ENCODE measurements at places on chromosomes 1 and 21.

DNA sequence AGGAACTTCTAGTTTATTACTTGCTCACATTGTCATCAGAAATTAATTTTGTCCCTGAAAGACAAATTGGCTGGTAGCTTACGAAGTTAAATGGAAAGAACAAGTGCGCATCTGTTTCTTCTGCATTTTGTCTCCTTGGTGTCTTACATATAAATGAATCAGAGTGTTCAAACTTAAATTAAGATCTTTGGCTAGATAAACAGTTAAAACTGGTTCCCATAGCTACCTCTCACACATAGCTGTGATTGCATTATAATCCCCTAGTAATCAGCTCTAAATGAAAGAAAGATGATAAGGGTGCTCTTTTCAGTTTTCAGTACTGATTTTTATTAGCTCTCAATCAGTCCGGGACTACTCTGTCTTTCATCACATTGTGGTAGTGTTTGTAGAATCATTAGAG, 124.2 kb upstream of the LMO4 start:
- no peak for DNase-seq

DNA sequence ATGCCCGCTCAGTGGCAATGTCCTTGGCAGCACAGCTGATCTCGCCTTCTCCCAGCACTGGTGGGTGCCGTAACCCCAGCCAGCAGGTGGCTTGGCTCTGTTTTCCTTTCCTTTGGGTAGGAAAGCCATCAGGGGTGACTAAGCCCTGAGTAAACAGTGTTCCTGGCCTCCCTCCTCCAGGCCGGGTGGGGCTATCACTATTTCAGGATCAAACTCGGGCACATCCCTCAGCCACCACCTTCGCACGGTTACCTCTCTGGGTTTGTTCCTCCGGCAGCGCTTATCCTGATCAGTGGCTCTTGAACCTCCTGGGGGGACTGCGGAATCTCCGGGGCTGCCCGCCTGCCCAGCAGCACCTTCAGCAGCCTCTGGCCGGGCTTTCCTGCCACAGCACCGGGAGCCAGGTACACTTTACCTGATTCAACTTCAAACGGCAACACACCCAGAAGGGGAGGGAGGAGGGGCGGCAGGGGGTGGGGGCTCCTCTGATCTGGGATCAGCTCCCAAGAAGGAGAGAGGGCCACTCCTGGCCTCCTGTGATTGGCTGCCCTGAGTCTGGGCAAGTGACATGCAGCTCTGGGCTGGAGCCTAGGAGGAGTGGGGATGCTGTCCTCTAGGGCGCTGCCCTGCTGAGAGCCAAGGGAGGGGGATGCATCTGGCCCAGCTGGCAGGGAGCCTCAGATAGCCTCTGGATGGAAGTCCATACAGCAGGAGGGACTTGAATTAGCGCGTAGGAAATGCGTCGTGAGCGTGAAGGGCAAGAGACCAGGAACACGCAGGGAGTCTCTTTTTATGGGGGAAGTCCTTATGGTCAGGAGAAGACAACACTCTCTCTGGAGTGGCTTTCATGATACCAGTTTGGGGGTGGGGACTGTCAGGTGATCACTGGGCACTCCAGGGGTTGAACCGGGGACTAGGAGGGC, at the start of gene ASCL5:
ASCL5 (minus strand) TSS at position 353 of the 923 bp plus-strand sequence. CDS start 11,812 bp downstream, outside the sequence.
- no peak for DNase-seq

DNA sequence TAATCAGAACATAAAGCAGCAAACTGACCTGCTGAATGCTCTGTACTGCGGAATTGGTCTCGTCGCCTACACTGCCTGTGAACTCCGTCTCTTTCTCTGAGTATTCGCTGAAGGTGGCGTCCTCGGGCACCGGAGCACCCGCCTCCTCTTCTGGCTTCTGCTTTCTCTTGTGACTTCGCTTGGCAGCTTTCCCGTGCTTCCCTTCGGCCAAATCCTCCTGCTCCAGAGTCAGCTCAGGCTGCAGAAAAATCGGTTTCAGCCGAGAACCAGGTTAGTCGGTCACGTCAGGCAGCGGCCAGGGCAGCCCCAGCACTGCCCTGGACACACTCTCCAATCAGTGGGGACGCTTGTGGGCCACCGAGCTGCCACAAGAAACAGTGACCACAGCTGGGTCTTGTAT, 35.8 kb upstream of the RIPK4 start:
- DNase-seq: no peak

GRCh38 chr1:31000301-31000700, 65.2 kb downstream of the PUM1 start:
- DNase-seq: no peak

- peak; percentile 20 for DNase-seq
These were observed 114.2 kb downstream of the ADGRL4 start for GRCh38 chr1:78892260-78892840.

DNA sequence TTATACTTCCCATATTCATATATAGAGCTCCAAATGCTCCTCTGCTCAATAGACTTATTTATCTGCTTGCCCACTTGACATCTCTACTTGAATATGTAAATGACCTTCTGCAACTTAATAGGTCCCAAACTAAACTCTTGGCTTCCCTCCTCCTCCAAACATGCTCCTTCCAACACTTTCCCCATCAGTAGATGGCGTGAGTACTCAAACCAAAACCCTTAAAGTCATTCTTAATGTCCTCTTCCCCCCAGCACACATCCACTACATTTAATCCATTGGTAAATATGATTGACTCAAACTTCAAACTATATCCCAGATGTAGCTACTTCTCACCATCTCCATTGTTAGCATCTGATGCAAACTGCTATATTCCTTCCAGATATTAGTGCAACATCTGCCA, 48.5 kb upstream of the PBX1 start:
- DNase-seq: peak; percentile 11

DNA sequence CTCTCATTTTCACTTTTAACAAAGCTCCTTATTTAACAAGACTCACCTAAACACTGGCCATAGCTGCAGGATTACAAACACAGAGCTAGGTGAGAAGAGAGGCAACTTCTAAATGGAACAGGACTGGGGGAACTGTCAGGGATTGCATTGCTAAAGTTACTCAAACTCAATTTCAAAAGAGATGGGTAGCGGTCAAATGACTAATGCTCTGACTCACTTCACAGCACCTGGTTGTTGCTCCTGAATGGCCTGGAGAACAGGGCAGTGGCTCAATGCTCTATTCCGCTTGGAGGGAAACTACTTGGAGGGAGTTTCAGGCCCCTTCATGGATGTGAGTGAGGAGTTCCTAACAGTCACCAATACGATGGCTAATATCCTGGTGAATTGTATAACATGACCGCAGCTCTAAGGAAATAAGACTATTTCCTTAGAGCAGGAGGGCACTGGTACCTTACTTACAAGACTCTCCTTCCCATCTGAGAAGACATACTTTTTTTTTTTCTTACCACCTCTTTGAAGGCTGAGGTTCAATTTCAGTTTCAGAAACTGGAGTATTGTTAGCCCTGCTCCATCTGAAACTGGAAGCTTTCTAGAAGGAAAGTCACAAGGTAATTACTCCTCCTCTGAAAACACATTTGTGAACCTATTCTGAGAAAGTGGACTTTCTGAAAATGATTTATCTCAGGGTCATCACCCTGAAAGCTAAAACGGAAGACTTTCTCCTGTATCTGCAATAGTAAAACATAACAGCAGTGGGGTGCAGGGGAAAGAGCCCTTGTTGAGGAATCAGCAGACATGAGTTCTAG, 9.5 kb downstream of the DPT start:
- DNase-seq: no peak

- no peak for DNase-seq
These were observed 1.7 kb downstream of the TSPEAR start for GRCh38 chr21:44709426-44710293.

GRCh38 chr1:19203440-19203839, 6.6 kb downstream of the UBR4 start:
- peak; percentile 27 for DNase-seq

GRCh38 chr1:85462931-85463649, 1.9 kb downstream of the DDAH1 start:
- DNase-seq: no peak

GRCh38 chr1:86489242-86489878, 20.6 kb downstream of the CLCA1 start:
- DNase-seq: no peak

- no peak for DNase-seq
These were observed 688.8 kb downstream of the PLA2G4A start for GRCh38 chr1:187517546-187517945.

- peak; percentile 46 for DNase-seq
These were observed 120.8 kb upstream of the GADD45A start for GRCh38 chr1:67564193-67564592.

DNA sequence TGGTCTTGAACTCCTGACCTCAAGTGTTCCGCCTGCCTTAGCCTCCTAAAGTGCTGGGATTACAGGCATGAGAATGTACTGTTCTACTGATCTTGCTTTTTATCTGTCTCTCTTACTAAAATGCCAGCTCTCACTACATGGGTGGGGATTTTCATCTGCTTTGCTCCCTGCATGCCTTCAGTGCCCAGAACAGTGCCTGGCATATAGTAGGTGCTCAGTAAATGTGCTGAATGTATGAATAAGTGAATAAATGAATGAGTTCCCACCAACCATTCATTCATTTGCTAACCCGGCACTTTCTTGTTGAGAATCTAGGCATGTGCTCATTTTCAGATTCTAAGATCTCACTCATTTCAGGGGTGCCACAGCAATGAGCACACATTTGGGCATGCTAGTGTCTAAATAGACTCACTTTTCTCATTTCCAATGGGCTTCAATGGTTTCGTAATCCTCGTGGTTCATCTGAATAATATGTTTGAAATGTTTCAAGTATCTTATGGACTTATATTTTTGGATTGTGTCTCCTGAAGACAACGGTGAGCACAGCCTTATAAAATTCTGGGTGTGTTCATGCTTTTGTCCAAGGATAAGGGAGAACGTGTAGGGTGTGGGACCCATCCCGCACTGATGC, 7.6 kb downstream of the DHRS3 start:
- DNase-seq: no peak

GRCh38 chr1:109613361-109614147, 5.9 kb downstream of the GNAT2 start:
- no peak for DNase-seq

GRCh38 chr1:78419309-78419708, 71.5 kb upstream of the PTGFR start:
- peak; percentile 89 for DNase-seq

GRCh38 chr1:65577278-65577677, 156.8 kb downstream of the LEPR start:
- DNase-seq: no peak

DNA sequence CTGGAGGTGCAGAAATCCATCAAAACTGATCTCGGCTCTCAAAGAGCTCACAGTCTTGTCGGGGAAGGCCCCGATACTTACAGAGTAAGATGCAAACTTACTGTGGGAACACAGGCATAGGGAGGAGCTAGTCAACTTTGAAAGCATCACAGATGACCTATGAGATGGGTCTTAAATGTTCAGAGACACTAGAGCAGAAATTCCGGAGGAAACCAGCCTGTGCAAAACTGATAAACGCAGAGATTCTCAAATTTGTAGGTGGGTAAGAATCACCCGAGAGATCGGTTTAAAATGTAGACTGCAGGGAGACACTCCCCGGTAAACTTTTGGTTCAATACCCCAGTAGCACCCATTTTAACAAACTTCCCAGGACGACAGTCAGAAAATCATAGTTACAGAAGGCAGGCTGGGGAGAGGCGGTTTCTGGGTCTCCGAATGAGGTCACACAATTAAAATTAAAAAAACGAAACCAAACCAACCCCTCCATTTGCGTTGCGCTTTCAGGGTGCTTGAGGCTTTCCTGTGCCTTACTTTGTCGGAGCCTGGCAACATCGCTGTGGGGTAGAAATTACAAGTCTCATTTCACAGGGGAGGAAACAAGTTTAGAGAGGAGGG, 755 bp upstream of the THRAP3 start:
- peak; percentile 52 for DNase-seq

DNA sequence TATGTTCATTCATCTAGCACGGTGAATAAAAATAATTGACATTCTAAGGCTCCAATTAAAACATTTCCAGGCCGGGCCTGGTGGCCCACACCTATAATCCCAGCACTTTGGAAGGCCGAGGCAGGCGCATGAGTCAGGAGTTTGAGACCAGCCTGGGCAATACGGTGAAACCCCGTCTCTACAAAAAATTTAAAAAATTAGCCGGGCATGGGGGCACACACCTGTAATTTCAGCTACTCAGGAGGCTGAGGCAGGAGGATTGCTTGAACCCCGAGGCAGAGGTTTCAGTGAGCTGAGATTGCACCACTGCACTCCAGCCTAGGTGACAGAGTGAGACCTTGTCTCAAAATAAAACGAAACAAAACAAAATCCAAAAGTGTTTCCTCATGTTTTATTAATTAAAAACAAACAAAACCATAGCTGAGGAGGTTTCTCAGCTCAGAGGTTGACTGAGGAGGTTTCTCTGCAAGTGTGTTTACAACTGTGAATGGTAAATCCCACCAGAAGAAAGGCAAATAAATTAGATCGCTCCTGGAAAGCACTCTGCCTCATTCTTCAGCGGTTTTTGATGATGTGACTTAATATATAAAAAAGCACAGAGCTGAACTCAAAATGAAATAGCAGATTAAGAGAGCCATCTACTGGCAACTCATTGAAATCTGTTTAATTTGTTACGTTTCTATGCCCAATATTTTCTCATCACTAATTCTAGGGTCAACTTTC, 37.7 kb upstream of the ATG4C start:
- peak; percentile 29 for DNase-seq

- DNase-seq: no peak
These were observed 43.4 kb upstream of the RHOU start for GRCh38 chr1:228691926-228692325.

- DNase-seq: no peak
These were observed 12.1 kb upstream of the EPHA10 start for GRCh38 chr1:37776946-37777516.

GRCh38 chr1:184532199-184532598, 145.4 kb downstream of the C1orf21 start:
- DNase-seq: no peak

GRCh38 chr1:211630236-211631081, 45.0 kb downstream of the NEK2 start:
- no peak for DNase-seq

DNA sequence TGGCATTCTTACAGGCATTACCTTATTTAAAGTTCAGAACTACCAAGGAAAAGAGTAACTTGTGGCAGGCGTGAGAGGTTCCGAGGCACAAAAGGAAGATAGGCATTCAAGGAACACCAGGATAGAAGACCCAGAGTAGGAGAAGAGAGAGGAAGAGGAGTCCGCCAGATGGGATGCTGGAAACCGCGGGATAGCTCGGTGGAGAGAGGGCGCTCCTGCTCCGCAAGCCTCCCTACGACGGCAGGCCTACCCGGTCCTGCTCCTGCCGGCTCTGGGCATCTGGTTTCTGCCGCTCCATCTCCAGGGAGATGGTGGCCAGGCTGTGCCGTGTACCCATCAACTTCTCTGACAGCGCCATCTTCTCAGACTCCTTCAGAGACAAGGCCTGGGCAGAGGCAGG, 5.4 kb upstream of the NBPF1 start:
- DNase-seq: no peak

GRCh38 chr1:207646944-207647579, 2.1 kb downstream of the CR1L start:
- no peak for DNase-seq

GRCh38 chr1:58618303-58618702, 41.3 kb upstream of the TACSTD2 start:
- DNase-seq: peak; percentile 90

- no peak for DNase-seq
These were observed at the start of gene USP21 for GRCh38 chr1:161159087-161159912. USP21 (plus strand) TSS chr1:161159500; CDS start chr1:161160641, 1,141 bp downstream.

GRCh38 chr1:113972954-113973353, 6.3 kb upstream of the OLFML3 start:
- DNase-seq: no peak

Measured in AG09309 (cell line).